ENCODE measurements at places on chromosomes 11 and 22.
A peak's percentile ranks its signal among the peaks of the same experiment; 100 is the strongest.

GRCh38 chr11:132278801-132279574 lies 908.6 kb downstream of the NTM start:
- H3K4me1 ChIP-seq = no peaks in the 10 kb centered on the region
- H3K27me3 ChIP-seq = peaks cover 8% of the 10 kb centered on the region
- H3K27ac ChIP-seq = no peak overlapping the region

DNA sequence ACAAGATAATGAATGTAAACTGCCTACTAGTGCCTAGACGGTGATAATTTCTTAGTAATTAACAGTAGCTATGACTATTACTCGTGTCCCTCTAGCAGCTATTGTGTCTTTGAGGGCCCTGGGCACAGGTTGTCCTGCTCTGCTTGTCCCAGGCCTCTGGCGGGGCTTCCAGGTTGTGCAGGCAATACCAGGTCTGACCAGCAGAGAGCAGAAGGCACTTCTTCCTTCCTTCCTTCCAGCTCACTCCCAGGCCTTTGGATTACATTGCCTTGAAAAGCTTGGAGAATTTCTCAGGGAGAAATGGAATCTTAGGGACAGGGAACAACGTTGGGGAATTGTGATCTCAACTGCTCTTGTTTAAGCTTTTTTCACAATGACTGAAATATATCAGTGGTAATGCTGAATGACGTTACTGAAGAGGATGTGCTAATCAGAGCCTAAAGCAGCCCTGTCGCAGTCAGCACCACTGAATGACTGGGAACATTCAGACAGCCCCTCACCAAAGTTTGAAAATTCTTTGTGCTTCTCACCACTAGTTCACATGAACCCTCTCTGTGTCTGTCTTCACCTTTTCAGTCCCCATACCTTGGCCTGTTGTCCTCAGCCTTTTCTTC lies 8.4 kb upstream of the CCKBR start:
- no peak overlapping the region for H3K27ac ChIP-seq
- H3K4me1 ChIP-seq = peaks cover 9% of the 10 kb centered on the region
- DNase-seq = peak; percentile 80
- H3K4me3 ChIP-seq = no peak overlapping the region
- no peaks in the 10 kb centered on the region for H3K36me3 ChIP-seq

DNA sequence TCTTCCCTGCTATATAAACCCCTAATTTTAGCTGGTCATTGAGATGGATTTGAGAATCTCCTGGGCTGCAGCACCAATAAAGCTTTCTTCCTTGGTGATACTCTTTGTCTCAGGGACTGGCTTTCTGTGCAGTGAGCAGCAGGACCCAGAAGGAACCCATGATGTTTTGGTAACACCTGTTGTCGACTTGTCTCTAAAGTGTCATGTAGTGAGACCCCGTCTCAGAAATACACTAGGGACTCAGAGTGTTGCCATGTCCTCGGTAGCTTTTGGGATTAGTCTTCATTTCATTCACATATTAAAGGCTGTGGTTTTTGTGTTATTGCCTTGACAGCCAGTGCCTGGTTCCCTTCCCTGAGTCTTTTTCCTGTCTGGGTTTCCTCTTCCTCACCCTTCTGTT lies 1078.7 kb downstream of the TBC1D22A start:
- no peak overlapping the region for H3K4me3 ChIP-seq
- H3K27ac ChIP-seq = no peak overlapping the region
- peaks cover 35% of the 10 kb centered on the region for H3K4me1 ChIP-seq
- H3K27me3 ChIP-seq = no peaks in the 10 kb centered on the region
- DNase-seq = no peak
- H3K36me3 ChIP-seq = no peaks in the 10 kb centered on the region

GRCh38 chr11:111059726-111060125 lies 185.8 kb upstream of the POU2AF2 start:
- H3K27ac ChIP-seq = no peak overlapping the region
- peaks cover 5% of the 10 kb centered on the region for H3K4me1 ChIP-seq
- peaks cover 3% of the 10 kb centered on the region for H3K36me3 ChIP-seq
- no peak overlapping the region for H3K4me3 ChIP-seq
- DNase-seq = no peak
- H3K27me3 ChIP-seq = no peaks in the 10 kb centered on the region

GRCh38 chr11:16226245-16226644 lies 130.1 kb downstream of the SOX6 start:
- DNase-seq = no peak
- H3K4me1 ChIP-seq = peaks cover 9% of the 10 kb centered on the region
- no peaks in the 10 kb centered on the region for H3K36me3 ChIP-seq
- H3K4me3 ChIP-seq = no peak overlapping the region
- no peak overlapping the region for H3K27ac ChIP-seq

- peaks cover 5% of the 10 kb centered on the region for H3K27me3 ChIP-seq
- DNase-seq = peak; percentile 49
Observed at GRCh38 chr11:94325681-94326080, 21.3 kb downstream of the IZUMO1R start.

GRCh38 chr22:37654563-37655251 lies 3.8 kb upstream of the PDXP start:
- no peak for DNase-seq
- peaks cover 27% of the 10 kb centered on the region for H3K36me3 ChIP-seq
- no peaks in the 10 kb centered on the region for H3K27me3 ChIP-seq
- H3K27ac ChIP-seq = peak overlapping the region; percentile 48
- H3K4me1 ChIP-seq = peaks cover 14% of the 10 kb centered on the region

GRCh38 chr11:1293619-1294015 lies 15.8 kb downstream of the TOLLIP start:
- peaks cover 7% of the 10 kb centered on the region for H3K4me1 ChIP-seq
- DNase-seq = peak; percentile 6
- no peak overlapping the region for H3K27ac ChIP-seq
- peaks cover under 1% of the 10 kb centered on the region for H3K36me3 ChIP-seq

- peaks cover 6% of the 10 kb centered on the region for H3K27me3 ChIP-seq
- no peak for DNase-seq
- H3K4me3 ChIP-seq = no peak overlapping the region
- peaks cover 38% of the 10 kb centered on the region for H3K4me1 ChIP-seq
Observed at GRCh38 chr22:45554040-45554406, 51.3 kb downstream of the FBLN1 start.

- no peak overlapping the region for H3K27ac ChIP-seq
- H3K27me3 ChIP-seq = no peaks in the 10 kb centered on the region
- DNase-seq = no peak
- no peaks in the 10 kb centered on the region for H3K4me1 ChIP-seq
- no peak overlapping the region for H3K4me3 ChIP-seq
Observed at GRCh38 chr11:28799316-28799715, 691.1 kb downstream of the METTL15 start.

- H3K4me1 ChIP-seq = peaks cover 61% of the 10 kb centered on the region
- peaks cover 63% of the 10 kb centered on the region for H3K27me3 ChIP-seq
Observed at GRCh38 chr11:30583476-30584280, 2.5 kb downstream of the MPPED2 start.

DNA sequence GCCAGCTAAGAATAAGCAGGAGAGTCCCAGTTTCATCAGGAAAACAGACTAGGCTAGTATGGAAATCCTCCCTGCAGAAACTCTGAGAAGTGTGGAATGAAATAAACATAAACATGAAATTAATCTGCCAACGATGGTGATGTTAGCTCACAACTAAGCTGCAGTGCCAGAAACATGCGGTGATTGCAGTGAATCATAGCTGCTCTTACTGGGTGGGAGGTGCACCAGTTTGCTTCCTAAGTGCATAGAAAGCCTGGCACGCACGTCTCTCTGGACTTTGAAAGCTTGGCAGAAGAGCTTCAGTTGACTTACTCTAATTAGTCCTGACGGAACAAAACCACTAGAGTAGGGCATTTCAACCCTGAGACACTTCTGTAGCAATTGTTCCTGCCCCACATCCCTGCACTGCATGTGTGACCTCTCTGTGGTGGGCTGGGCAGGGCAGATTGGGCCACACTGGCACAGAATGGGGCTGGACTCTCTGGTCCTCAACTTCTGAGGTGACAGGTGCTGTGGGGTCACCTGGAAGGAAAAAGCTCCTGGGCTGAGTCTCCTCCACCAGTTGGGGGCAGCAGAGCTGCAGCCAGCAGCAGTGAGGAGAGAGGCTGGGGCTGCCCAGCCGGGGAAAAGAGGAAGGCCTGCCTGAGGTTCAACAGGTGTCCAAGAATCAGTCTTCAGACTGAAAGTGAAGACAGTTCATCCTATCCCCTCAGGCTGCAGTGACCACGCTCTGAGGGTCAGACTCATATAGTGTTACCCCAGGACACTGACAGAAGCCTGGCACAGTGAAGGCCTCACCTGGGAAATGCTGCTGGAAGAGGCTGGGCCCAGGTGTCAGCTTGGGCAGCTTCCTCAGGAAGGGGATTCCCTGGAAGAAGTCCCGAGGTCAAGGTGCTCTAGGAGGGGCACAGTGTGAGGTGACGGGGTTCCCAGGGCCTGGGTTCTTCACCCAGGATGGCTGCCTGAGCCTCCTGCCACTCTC lies 40.5 kb downstream of the GGTLC2 start:
- H3K27me3 ChIP-seq = peaks cover 28% of the 10 kb centered on the region
- peak; percentile 35 for DNase-seq
- no peak overlapping the region for H3K4me3 ChIP-seq
- peaks cover 20% of the 10 kb centered on the region for H3K4me1 ChIP-seq
- no peaks in the 10 kb centered on the region for H3K36me3 ChIP-seq
- no peak overlapping the region for H3K27ac ChIP-seq

- H3K27ac ChIP-seq = no peak overlapping the region
- H3K27me3 ChIP-seq = peaks cover 30% of the 10 kb centered on the region
- no peak for DNase-seq
Observed at GRCh38 chr11:33997584-33998251, 53.8 kb upstream of the CAPRIN1 start.

DNA sequence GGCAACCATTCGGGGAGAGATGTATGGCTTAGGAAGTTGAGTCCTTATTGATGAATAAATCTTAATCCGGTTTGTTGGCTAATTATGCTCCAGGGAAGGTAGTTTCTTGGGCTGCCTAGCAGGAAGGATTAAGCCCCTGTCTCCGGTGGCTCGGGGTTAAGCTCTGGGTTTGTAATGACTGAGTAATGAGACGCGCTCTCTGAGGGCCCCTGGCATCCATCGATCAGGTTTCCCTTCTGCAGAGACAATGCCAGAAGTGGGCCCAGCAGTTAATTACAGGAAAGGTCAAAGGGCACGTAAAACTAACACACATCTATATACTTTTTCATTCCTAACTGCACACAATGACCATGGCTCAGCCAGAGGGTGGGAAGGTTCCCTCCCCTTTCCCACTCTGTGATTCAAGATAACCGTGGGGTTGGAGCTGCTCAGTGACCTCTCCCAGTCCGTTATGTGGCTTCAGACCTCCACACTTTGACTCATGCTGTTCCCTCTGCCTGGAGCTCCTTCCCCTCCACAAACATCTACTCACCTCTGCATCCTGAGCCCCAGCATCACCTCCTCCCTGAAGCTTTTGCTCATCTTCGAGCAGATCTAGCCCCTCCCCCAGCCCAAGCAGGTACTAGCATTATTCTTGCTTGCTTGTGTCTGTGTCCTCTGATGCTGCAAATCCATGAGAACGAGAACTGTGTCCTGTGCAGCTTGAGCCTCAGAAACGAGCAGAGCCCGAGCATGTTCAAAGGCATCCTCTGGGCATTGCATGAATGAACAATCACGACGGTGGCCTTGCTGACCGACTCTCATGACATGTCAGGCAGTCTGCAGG lies 16.6 kb downstream of the SCUBE1 start:
- peaks cover 10% of the 10 kb centered on the region for H3K27me3 ChIP-seq
- peaks cover 33% of the 10 kb centered on the region for H3K4me1 ChIP-seq
- peak; percentile 62 for DNase-seq
- peak overlapping the region; percentile 85 for H3K27ac ChIP-seq
- peak overlapping the region; percentile 65 for H3K4me3 ChIP-seq

- no peak overlapping the region for H3K27ac ChIP-seq
- H3K36me3 ChIP-seq = no peaks in the 10 kb centered on the region
Observed at GRCh38 chr11:34614344-34615104, 6.4 kb upstream of the EHF start.

- no peak for DNase-seq
- no peaks in the 10 kb centered on the region for H3K36me3 ChIP-seq
- no peaks in the 10 kb centered on the region for H3K4me1 ChIP-seq
- no peak overlapping the region for H3K4me3 ChIP-seq
- H3K27ac ChIP-seq = no peak overlapping the region
- H3K27me3 ChIP-seq = peaks cover 10% of the 10 kb centered on the region
Observed at GRCh38 chr11:35040221-35040942, 98.6 kb upstream of the CD44 start.

- peaks cover 70% of the 10 kb centered on the region for H3K4me1 ChIP-seq
- peaks cover 29% of the 10 kb centered on the region for H3K36me3 ChIP-seq
- peak overlapping the region; percentile 39 for H3K27ac ChIP-seq
- DNase-seq = no peak
- no peak overlapping the region for H3K4me3 ChIP-seq
Observed at GRCh38 chr22:23205339-23206049, 25.2 kb downstream of the BCR start.

- peaks cover 24% of the 10 kb centered on the region for H3K27me3 ChIP-seq
- no peak for DNase-seq
- peaks cover 50% of the 10 kb centered on the region for H3K4me1 ChIP-seq
- H3K4me3 ChIP-seq = no peak overlapping the region
Observed at GRCh38 chr11:124841840-124842239, 23.4 kb upstream of the ROBO3 start.

DNA sequence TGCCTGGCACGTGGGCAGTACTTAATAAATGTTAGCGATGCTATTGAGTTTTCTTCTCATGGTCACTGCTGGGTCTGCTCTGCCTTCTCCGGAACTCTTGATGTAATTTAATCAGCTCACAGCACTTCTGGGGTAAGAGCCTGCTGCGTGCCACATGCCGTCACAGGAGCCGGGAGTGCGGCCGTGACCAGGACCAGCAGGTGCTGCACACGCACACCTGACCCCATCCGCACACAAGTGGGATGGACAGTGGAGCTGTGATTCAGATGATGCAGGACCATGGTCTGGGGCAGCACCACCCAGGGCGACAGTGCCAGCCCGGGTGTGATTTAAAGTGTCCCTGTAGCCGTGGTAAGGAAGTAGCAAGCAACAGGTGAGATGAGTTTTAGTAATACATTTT lies 61.2 kb downstream of the TBC1D22A start:
- no peak overlapping the region for H3K27ac ChIP-seq
- peaks cover 3% of the 10 kb centered on the region for H3K27me3 ChIP-seq
- peaks cover 9% of the 10 kb centered on the region for H3K4me1 ChIP-seq
- no peak for DNase-seq
- H3K4me3 ChIP-seq = no peak overlapping the region

GRCh38 chr22:26168939-26169314 lies 335 bp upstream of the SEZ6L start:
- peaks cover 79% of the 10 kb centered on the region for H3K27me3 ChIP-seq
- H3K36me3 ChIP-seq = no peaks in the 10 kb centered on the region
- peak overlapping the region; percentile 77 for H3K4me3 ChIP-seq
- no peak for DNase-seq

DNA sequence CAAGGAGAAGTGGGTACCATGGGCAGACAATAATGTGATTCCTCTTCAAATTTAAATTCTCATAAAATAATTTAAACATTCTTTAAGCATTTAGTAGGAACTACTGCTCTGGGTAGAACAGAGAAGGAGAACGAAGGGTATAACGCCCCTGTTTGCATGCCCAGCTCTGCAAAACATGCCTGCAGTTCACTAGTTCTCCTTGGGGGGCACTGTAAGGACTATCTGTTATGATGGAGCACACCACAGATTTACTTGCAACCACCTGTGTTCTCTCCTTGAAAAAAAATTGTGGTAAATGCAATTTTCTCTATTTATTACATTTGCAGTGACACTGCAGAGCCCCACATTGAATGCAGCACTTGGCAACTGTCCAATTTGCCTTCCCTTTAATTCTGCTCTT lies 100.3 kb downstream of the GUCY1A2 start:
- H3K27me3 ChIP-seq = no peaks in the 10 kb centered on the region
- no peaks in the 10 kb centered on the region for H3K36me3 ChIP-seq
- no peak overlapping the region for H3K27ac ChIP-seq
- no peak overlapping the region for H3K4me3 ChIP-seq

All from nephron progenitor cell (in vitro differentiated cells).